Fibroblast of skin of right biceps (primary cell): ENCODE measurements at places on chromosomes 16 and 17.

GRCh38 chr17:80008848-80009247 lies 26.8 kb downstream of the TBC1D16 start:
- no peak for DNase-seq

GRCh38 chr16:87322833-87323726 lies 5.9 kb upstream of the C16orf95 start:
- DNase-seq: no peak

GRCh38 chr16:4317532-4318450 lies 1.9 kb downstream of the GLIS2 start:
- peak; percentile 23 for DNase-seq

GRCh38 chr16:48054881-48055601 lies 100.8 kb downstream of the ABCC12 start:
- peak; percentile 61 for DNase-seq

- DNase-seq: no peak
These were observed 10.6 kb upstream of the GFOD2 start for GRCh38 chr16:67729636-67730248.

- DNase-seq: no peak
These were observed 14.1 kb downstream of the TP53 start for GRCh38 chr17:7673239-7673638.
